ENCODE measurements at places on chromosomes 5 and 9. TPM values are rescaled to one million over a fixed set of nuclear protein-coding genes. Genes with fewer than 3 reads are reported as not detected.
A peak's percentile ranks its signal among the peaks of the same experiment; 100 is the strongest.

Gene TAF11L5
- not detected for total RNA-seq

Gene SLC1A3
- 18.5 TPM for total RNA-seq

Gene RMRP
- 2,577 TPM for total RNA-seq

Gene NUDT2
- total RNA-seq: 9.2 TPM

GRCh38 chr9:133377721-133378216 lies 1.6 kb downstream of the STKLD1 start:
- no peak overlapping the region for H3K4me3 ChIP-seq
- H3K36me3 ChIP-seq: no peaks in the 10 kb centered on the region
- H3K27me3 ChIP-seq: no peaks in the 10 kb centered on the region
- no peak for DNase-seq

GRCh38 chr5:151733358-151734063 lies 24.9 kb downstream of the ATOX1 start:
- H3K4me1 ChIP-seq: no peaks in the 10 kb centered on the region
- no peak overlapping the region for H3K27ac ChIP-seq
- no peak for DNase-seq
- no peaks in the 10 kb centered on the region for H3K36me3 ChIP-seq
- no peaks in the 10 kb centered on the region for H3K27me3 ChIP-seq

- DNase-seq: no peak
- no peak overlapping the region for H3K27ac ChIP-seq
- H3K27me3 ChIP-seq: no peaks in the 10 kb centered on the region
- H3K36me3 ChIP-seq: no peaks in the 10 kb centered on the region
- no peaks in the 10 kb centered on the region for H3K4me1 ChIP-seq
- no peak overlapping the region for H3K4me3 ChIP-seq
These were observed 10.3 kb upstream of the RIOK2 start for GRCh38 chr5:97193355-97193688.

GRCh38 chr5:73702951-73703350 lies 77.0 kb downstream of the ARHGEF28 start:
- H3K27ac ChIP-seq: no peak overlapping the region
- no peak for DNase-seq
- H3K4me3 ChIP-seq: no peak overlapping the region
- H3K36me3 ChIP-seq: no peaks in the 10 kb centered on the region

Gene PLEKHG4B
- 1.3 TPM for total RNA-seq

DNA sequence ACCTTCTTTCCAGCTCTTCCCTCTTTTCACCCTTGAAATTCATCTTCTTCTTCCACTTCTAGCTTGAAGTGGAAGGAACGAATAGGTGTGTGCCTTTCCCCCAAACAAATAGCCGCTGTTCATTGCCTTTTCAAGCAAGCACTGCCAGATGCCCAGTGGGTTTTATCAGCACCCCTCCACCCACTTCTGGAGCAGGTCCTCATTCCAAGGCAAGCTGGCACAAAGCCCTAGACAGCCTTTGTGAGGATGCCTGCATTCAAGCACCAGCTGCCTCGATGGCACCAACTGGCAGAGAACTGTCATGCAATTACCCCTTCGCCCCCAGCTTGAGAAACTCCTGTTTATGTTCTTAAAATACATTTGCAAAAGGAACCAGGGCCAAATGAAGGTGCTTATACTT lies 36.5 kb downstream of the SERINC5 start:
- H3K27ac ChIP-seq: peak overlapping the region; percentile 10
- DNase-seq: peak; percentile 21
- no peak overlapping the region for H3K4me3 ChIP-seq
- H3K27me3 ChIP-seq: no peaks in the 10 kb centered on the region
- peaks cover 43% of the 10 kb centered on the region for H3K4me1 ChIP-seq

Gene NOL6
- total RNA-seq: 23.1 TPM

Gene GNG10
- 5.9 TPM for total RNA-seq

DNA sequence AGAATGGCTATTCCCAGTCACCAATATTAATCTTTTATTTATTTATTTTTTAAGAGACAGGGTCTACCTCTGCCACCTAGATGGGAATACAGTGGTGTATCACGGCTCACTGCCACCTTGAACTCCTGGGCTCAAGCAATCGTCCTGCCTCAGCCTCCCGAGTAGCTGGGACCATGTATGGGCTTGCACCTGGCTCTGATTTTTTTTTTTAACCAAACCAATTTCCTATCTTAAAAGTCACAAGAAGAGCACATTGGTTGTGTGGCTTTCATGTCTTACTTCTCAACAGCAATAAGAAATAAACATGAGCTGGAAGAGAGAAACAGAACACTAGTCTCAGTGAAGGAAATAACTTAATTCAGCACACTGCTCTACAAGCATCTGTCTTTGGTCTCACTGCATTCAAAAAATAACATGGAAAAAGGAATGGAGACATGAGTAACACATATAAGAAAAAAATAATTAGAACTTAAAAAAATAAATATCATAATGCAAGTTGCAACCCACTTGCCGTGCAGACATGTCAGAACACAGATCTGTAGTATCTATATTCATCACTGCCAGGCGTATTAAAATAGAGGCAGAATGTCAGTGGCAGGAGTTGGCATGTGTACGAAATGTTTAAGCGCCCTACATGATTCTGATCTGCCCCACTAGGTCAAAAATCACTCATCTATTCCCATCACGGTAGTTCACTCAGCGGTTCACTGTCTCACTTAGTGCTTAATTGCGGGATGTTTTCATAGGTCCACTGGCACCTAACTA lies 66.4 kb downstream of the EFNA5 start:
- H3K27ac ChIP-seq: no peak overlapping the region
- no peaks in the 10 kb centered on the region for H3K27me3 ChIP-seq
- DNase-seq: no peak
- no peaks in the 10 kb centered on the region for H3K36me3 ChIP-seq
- no peak overlapping the region for H3K4me3 ChIP-seq

- peak overlapping the region; percentile 80 for H3K4me3 ChIP-seq
- no peaks in the 10 kb centered on the region for H3K36me3 ChIP-seq
- DNase-seq: peak; percentile 8
- peaks cover 22% of the 10 kb centered on the region for H3K4me1 ChIP-seq
- peak overlapping the region; percentile 99 for H3K27ac ChIP-seq
- no peaks in the 10 kb centered on the region for H3K27me3 ChIP-seq
These were observed 603 bp downstream of the PPIP5K2 start for GRCh38 chr5:103120607-103121200.

Gene TRIO
- total RNA-seq: 62.0 TPM

GRCh38 chr5:64790210-64790609 lies 21.5 kb downstream of the CWC27 start:
- H3K36me3 ChIP-seq: no peaks in the 10 kb centered on the region
- H3K27ac ChIP-seq: no peak overlapping the region
- DNase-seq: no peak
- no peaks in the 10 kb centered on the region for H3K27me3 ChIP-seq
- H3K4me1 ChIP-seq: peaks cover 31% of the 10 kb centered on the region

Gene TMEM141
- 45.1 TPM for total RNA-seq

- no peak overlapping the region for H3K4me3 ChIP-seq
- no peaks in the 10 kb centered on the region for H3K27me3 ChIP-seq
- peaks cover 9% of the 10 kb centered on the region for H3K4me1 ChIP-seq
These were observed 20.2 kb downstream of the NSG2 start for GRCh38 chr5:174065528-174066197.

Gene SPINK7
- not detected for total RNA-seq

- H3K4me1 ChIP-seq: peaks cover 51% of the 10 kb centered on the region
- peak; percentile 35 for DNase-seq
- no peaks in the 10 kb centered on the region for H3K36me3 ChIP-seq
- H3K27me3 ChIP-seq: no peaks in the 10 kb centered on the region
- H3K4me3 ChIP-seq: no peak overlapping the region
These were observed 50.7 kb downstream of the WNK2 start for GRCh38 chr9:93234600-93234999.

All from body of pancreas (tissue), 4 donors.